Activated CD4-positive, alpha-beta T cell treated with anti-CD3 and anti-CD28 coated beads, Interleukin-2, Interleukin-6, amounts not matched to agents 100 ng/mL and 50 ng/mL, durations not matched to agents 16 hours and 8 hours (primary cell): ENCODE measurements at places on chromosomes 2 and 18.

GRCh38 chr18:6435731-6436130, 21.0 kb upstream of the L3MBTL4 start:
- DNase-seq, result no peak

GRCh38 chr2:70725505-70725904, 42.5 kb downstream of the ADD2 start:
- DNase-seq, result no peak

DNA sequence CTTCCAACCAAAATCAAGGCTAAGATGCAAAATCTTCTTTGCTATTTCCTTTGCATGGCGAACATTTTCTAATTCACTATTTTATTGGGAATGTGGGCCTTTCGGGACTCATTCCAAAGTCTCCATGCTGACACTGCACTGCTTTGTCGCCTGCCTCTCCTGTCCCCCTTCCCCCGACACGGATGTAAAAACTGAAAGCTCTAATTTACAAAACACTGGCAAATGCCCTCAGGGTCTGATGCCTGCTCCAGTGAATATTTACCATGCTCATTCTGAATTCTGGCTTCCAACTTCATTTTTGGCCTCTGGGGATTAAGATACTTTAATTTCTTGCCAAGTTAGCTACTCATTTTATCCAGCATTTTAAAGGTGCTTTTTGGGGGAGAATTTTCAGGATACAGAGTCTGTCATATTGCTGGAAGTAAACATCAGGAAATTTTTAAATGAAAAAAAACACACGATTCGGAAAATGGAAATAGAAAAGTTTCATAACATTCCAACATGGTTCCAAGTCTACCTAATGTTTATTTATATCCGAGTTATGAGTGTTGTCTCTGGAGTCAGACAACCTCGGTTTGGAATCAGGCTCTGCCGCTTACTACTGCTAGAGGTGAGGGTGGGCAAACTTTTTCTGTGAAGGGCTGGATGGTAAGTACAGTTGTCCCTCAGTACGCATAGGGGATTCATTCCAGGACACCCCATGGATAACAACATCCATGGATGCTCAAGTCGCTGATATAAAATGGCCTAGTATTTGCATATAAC, 14.6 kb upstream of the LTBP1 start:
- no peak for DNase-seq

DNA sequence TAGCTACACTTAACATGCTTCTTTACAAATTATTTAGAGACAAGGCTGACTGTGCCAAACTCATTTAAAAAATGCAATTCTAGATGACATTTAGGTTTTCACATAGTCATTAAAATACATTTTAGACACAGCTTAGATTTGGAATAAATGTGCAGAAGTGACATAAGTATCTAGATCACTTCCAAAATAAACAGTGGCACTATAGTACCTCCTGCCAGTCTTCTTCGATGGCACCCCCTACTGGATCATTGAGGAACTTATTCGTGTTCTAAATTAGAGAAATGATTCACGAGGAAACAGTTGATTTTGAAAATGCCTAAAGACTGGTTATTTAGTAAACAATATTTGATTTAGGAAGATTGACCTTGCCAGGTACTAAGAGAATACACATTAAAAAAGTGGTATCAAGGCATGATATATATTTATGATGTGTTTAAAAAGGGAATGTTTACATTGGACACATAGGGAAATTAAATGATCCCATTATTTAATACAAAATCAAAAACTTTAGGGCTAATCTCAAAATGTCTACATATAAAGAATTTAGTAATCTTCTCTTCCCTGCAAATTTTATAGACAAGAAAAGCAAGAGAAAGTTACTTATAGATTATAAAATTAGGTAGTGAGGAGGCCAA, 323.9 kb downstream of the XIRP2 start:
- peak; percentile 59 for DNase-seq

- DNase-seq, result no peak
Measured at GRCh38 chr2:169495310-169495928, 14.1 kb upstream of the KLHL41 start.

DNA sequence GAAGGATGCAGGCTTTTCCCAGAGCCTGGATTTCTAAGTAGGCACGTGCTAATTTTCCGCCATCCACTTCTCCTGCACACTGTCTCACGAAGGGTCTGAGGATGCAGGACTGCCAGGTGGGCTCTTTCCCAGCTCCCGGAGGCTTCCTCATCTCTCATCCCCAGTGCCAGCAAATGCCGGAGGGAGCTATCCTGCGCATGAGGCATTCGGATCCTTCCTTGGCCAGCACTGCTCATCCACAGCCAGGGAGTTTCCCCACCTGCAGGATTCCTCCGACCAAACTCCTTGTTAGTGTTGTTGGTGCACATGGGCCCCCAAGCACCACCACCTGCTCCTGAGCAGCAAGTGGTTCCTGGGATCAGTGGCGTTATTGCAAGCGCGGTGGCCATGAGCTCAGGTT, 5.0 kb downstream of the CNDP1 start:
- DNase-seq, result no peak

DNA sequence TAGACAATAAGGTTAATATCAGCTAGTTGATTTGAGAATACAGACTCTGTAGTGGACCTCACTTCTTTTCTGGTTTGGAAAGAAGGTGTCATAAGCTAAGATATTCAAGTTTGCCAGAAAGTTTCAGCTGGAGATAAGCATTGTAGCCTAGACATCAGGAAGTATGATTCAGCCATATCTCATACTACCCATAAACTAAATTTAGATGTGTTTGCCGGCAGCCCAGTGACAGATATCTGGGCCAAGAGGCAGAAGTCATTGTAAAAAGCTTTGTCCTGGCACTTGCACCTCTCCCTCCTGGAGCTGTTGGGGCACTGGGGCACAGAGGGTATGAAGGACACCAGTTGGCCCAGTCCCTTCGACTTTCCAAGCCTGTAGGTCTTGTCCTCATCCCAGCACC, 128.0 kb downstream of the EPHA4 start:
- no peak for DNase-seq

DNA sequence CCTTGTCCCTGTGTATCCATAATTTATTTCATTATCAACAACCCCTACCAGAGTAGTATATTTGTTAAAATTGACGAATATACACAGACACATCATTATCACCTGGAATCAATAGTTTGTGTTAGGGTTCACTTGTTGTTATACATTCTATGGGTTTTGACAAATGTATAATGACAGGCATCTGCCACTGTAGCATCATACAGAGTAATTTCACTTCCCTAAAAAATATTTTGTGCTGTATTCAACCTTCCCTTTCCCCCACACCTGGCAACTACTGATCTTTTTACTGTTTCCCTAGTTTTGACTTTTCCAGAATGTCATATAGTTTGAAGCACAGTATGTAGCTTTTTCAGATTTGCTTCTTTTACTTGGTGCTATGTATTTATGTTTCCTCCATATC, 132.0 kb downstream of the ZNF804A start:
- no peak for DNase-seq

GRCh38 chr2:38856165-38856564, 19.6 kb downstream of the DHX57 start:
- peak; percentile 27 for DNase-seq

- peak; percentile 11 for DNase-seq
Measured at GRCh38 chr2:171347591-171348032, 86.2 kb downstream of the METTL8 start.

DNA sequence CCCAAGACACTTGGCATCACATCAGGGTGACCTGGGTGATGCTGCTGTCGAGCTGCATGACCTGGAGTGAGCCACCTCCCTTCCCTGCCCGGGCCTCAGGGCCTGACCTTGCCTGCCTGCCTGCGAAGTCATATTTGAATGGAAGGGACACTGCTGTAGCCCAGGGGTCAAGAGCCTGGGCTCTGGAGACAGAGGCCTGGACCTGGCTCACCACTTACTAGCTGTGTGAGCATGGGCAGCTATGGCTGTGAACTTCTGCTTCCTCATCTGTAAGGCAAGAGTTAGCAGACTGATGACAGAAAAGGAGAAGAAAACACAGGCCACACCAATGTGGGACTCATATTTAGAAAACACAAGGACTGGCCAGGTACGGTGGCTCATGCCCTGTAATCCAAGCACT, 118.7 kb downstream of the ZFP36L2 start:
- no peak for DNase-seq

GRCh38 chr18:68288408-68288807, 426.5 kb downstream of the TMX3 start:
- DNase-seq, result no peak

GRCh38 chr18:49162226-49162864, 211.6 kb upstream of the SMAD7 start:
- no peak for DNase-seq

DNA sequence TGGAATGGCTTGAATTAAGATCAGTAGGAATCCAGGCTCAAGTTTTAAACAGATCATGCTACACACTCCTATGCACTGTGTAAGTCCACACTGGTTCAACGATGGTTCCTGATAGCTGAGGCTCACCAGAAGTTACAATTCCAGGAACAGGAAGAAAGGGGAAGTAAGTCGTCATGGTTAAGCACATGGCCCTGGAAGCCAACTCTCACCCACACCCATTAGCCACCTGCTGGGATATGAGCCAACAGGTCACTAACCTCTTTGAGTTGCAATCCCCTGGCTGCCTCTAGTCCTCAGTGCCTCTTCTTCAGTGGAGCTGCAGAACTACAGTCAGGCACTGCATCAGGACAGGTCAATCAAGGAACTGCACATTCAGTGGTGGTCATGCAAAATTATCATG, 133.5 kb downstream of the TMEM182 start:
- no peak for DNase-seq

- no peak for DNase-seq
Measured at GRCh38 chr2:28364610-28365009, 28.0 kb upstream of the FOSL2 start.

GRCh38 chr2:67867735-67868134, 195.1 kb downstream of the C1D start:
- no peak for DNase-seq

DNA sequence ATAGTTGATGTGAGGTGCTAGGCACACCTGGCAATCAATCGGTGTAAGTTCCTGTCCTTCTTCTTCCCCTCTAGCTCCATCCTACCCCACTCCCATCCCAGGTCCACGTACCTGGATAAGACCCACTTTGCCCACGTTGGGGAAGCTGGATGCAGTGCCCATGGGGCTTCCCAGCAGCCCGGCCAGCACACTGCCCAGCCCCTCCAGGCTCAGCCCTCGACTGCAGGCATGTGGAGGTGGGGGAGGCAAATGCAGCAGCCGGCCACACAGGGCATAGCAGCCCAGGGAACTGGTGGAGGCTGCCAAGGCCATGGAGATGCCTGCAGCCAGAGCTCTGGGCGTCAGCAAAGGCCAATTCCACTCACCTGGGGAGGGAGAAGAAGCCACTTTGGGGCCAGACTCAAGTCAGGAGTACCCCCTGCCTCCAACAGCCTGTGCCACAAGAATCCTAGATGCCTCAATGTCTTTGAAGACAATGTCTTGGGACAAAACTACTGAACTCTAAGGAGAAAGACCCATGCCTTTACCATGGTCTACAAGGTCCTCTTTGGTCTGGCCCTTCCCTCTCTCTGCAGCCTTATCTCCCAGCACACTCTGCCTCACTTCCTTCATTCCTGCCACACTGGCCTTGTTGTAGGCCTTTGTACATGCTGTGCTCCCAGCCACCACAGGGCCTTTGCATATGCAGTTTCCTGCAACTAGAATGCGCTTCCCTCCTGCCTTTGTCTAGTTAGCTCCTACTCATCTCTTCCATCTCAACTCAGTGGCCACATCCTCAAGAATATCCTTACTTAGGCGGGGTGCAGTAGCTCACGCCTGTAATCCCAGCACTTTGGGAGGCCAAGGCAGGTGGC, 4.5 kb downstream of the SLC23A3 start:
- no peak for DNase-seq

GRCh38 chr2:173584676-173585458, 230.2 kb downstream of the CDCA7 start:
- no peak for DNase-seq

DNA sequence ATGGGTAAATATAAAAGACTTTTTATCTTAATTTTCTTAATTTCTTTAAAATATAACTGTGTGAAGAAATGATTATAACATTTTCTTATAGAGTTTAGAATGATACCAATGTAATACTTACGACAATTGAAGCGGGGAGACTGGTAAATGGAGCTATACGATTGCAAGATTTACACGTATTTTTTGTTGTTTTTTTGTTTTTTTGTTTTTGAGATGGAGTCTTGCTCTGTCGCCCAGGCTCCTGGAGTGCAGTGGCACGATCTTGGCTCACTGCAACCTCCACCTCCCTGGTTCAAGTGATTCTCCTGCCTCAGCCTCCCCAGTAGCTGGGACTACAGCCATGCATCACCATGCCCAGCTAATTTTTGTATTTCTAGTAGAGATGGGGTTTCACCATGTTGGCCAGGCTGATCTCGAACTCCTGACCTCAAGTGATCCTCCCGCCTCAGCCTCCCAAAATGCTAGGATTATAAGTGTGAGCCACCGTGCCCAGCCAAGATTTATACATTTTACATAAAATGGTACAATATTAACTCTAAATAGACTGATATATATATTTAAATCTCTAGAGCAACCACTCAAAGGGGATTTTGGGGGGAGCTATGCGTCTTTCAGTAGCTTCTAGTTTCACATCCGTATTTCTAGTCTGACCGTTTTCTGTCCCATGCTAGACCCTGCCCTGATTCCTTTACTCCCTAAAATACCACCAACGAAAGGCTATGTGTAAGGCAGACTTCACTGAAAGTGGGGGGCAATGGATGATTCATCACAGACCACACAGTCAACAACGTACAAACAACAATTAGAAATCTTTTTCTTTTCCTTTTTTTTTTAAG, 28.2 kb upstream of the ATG16L1 start:
- no peak for DNase-seq

DNA sequence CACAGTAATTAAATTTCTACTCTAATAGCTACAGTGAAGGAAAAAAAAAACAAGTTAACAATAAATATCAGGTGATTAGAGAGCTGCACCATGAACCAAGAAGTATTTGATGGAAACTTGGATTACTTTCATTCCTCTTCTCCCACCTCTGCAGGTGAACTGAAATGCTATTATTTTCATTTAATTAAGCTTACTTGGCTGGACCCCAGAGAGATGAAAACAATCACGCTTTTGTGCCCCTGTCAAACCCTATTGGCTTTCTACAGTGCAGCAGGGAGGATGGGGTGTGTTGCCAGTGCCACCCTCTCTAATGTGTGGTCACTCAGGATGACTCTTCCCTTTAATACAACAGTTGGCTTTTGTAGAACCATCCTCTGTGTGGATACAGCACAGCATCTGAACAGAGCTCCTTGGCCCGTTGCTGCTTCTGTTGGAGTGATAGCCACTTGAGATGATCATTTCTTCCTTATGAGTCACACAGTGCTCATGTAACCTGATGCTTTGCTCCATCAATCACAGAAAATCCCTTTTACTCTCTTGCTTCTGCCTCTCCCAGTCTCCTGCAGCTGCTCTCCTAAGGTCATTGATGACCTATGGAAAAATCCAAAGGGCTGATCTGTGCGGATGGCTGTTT, 5.5 kb upstream of the ARL4C start:
- no peak for DNase-seq

DNA sequence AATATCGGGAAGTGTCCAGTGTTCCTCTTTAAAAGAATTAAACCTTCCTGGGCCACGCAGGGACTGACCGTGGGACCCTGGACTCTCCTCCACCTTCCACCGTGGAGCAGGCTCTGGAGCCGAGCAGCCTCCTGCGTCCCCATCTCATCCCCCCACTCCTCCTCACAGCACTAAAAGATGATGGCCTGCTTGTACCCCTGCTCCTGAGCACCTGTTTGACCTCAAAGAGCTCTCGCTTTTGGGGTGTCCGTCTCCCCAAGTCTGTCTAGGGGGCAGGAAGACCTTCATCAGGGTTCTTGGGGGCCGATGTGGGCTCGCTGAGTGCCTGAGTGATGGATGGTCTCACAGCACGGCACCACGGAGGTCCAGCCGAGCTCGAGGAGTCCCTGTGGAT, 1.2 kb upstream of the SDC1 start:
- DNase-seq, result no peak
